Astrocyte of the cerebellum (primary cell): ENCODE measurements at places on chromosomes 6 and 20.
A peak's percentile ranks its signal among the peaks of the same experiment; 100 is the strongest.

DNA sequence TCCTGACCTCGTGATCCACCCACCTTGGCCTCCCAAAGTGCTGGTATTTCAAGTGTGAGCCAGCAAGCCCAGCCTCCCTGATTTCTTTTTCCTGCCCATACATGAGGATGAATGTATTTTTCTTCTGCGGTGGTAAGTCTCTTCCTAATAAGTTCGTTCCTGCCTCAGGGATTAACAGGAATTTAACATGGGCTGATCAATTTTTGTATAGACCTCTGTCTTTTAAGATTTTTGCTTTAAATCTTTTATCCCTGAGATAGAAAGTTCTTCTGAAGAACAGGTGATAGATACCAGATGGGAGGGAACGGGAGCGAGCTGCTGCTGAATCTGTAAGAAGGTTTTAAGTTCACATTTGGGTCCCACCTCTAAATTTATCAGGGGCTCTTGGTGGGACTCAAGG lies 7.0 kb upstream of the ZNFX1 start:
- no peak for DNase-seq

GRCh38 chr6:93017213-93017612 lies 402.1 kb downstream of the EPHA7 start:
- DNase-seq: no peak

- DNase-seq: no peak
These were observed 118.4 kb upstream of the LAMP5 start for GRCh38 chr20:9395971-9396370.

GRCh38 chr6:154605178-154605881 lies 94.8 kb upstream of the CNKSR3 start:
- DNase-seq: peak; percentile 57

- no peak for DNase-seq
These were observed 3.0 kb downstream of the LST1 start for GRCh38 chr6:31588871-31589650.

DNA sequence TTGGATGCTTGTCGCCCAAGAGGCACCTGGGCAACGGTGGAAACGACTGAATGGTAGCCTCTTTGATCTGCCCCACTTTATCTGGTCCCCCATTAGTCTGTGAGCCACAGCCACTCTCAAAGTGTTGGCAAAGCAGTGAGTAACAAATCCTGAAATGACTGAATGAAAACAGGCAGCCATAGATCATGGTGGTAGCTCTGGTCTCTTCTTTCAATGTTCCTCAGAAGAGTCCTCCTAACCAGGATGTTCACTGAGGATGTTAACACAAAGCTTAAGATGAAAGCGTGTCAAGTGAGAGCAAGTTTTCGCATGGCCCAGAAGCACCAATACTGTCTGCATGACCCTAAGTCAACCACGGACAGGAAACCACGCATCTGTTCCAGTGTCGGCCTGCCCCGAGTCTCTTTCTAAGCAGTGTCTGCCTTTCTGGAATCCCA lies 107.3 kb downstream of the IRF4 start:
- DNase-seq: peak; percentile 9

GRCh38 chr6:106782536-106783285 lies 153.3 kb downstream of the QRSL1 start:
- no peak for DNase-seq

- DNase-seq: no peak
These were observed 130.4 kb downstream of the OLIG3 start for GRCh38 chr6:137363805-137364138.

DNA sequence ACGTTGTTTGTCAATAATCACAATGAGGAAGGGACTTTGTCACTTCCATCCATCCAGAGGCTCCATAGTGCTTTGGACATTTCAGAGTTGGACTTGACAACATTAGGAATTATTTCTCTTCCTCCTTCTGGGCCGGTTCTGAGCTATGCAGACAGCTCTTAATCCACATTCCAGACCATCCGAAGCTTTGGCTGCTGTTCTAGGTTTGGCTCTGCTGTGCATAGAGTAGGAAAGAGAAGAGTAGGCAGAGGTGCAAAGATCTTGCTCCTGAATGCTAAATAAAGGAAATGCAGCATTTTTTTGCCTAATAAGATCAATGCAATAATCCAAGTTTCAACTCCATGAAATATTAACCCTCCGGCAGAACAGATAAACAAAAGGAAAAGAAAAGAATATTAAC lies 251.8 kb upstream of the PRND start:
- no peak for DNase-seq

DNA sequence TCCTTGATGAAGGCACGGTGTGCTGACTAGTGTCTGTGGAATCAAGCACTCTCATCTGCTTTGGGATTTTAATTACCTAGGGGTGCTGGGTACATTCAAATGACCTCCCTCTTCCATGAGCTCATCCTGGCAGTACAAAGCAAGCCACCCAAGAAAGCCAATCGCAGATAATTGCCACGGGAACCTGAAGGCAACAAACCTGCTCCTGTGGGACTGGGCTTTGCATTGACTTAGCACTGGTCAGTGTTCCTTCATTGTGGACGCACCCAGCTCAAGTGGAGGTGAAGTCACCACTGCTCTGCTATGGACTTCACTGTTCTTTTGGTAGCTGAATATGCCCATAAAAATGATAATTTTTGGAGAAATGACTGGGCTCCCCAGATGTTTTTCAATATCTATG lies 261.6 kb upstream of the FERMT1 start:
- no peak for DNase-seq

DNA sequence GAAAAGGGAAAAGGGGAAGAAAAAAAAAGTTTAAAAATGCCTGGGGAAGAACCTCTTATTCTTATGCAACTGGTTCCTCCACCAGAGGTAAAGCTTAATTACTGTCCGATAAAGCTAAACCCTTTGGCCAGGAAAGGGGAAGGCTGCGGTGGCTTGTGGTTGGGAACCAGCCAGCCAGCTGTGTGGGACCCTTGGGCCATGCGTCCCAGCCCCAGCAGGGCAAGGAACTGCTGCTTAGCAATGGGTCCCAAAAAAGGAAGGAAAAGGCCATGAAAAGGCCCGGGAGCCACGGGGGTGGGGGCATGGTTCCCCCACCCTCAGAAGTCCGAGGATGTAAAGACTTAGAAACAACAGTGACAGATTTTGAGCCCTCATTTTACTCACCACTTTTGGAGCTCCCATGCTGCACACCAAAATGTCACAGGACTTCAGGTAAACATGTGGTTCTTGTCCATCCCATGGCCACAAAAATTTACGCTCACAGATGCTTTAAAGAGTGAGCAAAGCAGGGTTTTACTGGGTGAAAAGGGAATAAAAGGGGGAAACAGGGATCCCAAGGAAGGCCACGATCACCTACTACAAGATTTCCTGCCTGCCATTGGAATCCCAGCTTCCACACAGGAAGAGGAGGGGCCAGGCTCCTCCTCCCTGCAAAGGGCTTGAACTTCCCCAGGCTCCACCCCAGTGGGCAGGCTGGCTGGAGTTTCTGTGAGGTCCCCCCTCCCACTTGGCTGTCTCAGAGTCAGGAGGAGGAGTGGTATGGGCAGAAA lies 1234.7 kb upstream of the GJE1 start:
- no peak for DNase-seq

GRCh38 chr20:16761305-16761829 lies 13.2 kb downstream of the OTOR start:
- peak; percentile 65 for DNase-seq

GRCh38 chr6:137277971-137278637 lies 58.9 kb upstream of the IFNGR1 start:
- peak; percentile 44 for DNase-seq

DNA sequence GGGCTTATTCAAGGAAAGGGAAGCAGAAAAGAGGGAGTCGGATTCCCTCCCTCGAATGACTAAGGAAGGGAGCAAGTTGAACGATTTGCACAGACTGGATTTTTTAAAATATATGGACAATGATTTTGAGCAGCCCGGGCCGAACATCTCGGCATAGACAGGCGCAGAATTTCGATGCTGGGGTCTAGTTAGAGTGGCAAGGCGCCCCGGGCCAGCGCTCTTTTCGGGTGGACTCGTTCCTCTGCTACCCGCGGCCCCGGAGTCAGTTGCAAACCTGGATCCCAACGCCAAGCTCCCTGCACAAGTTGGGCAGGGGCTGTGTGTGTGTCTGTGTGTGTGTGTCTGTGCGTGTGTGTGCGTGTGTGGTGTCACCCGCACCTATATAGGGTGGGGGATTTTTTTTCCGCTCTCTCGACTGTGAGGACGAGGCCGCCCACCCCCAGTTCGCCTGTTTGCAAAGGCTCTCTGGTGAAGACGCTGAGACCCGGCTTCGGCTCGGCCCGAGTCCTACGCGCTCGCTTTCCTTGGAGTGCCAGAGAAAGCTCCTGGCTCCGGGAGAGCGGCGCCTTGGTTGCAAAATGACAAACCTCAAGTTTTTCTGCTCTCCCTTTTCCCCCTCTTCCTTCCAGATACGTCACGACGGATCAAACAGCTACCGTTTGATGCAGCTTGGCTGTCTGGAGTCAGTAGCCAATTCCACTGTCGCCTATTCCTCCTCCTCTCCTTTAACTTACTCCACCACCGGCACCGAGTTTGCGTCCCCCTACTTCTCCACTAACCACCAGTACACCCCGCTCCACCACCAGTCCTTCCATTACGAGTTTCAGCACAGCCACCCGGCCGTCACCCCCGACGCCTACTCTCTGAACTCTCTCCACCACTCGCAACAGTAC lies 1.4 kb downstream of the TFAP2D start:
- DNase-seq: no peak

DNA sequence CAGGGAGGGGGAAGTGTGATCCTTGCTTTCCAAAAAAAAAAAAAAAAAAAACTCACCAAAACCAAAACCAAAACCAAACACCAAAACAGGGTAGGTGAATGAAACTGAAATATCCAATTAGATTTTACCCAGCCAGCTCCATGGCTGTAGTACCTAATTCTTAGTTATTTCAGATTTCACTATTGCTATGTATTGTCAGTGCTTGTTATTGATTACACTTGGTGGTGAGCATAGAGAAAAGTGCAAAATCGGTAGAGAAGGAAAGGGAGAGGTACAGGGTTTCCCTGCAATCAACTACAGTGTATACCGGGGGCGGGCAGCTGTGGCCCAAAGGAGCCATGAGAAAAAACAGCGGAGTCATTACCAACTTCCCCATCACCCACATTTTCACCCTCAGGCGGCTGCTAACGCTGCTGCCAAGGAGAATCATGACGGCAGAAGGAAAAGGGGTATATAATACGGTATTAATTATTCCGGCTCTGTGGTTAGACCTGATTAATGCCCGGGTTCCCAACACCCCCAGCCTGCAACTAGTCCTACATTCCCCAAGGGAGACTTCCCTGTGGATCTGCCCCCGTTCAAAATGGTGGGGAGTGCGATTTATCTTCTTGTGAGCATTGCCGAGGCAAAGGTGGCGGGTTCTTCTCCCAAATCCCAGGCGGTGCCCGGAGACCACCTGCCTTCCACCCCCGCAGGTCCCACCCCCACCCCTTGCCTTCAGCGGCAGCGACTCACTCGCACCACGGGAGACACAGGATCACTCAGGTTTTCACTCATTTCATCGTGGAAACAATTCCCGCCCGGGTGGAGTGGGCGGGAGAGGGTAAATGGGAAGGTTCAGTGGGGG lies at the start of gene C6orf62:
Gene C6orf62 (minus strand): TSS at position 30 of the 847 bp plus-strand sequence. CDS start 486 bp downstream, outside the sequence.
- DNase-seq: no peak

GRCh38 chr6:136445063-136445462 lies 105.2 kb downstream of the MAP7 start:
- no peak for DNase-seq

- no peak for DNase-seq
These were observed 21.9 kb upstream of the C6orf62 start for GRCh38 chr6:24740861-24741260.

DNA sequence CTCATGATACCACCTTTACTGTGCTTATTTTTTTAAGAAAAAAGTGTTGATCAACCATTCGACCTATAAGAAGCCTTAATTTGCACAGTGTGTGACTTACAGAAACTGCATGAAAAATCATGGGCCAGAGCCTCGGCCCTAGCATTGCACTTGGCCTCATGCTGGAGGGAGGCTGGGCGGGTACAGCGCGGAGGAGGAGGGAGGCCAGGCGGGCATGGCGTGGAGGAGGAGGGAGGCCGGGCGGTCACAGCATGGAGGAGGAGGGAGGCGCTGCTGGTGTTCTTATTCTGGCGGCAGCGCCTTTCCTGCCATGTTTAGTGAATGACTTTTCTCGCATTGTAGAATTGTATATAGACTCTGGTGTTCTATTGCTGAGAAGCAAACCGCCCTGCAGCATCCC lies 15.6 kb upstream of the SLC22A1 start:
- DNase-seq: no peak

DNA sequence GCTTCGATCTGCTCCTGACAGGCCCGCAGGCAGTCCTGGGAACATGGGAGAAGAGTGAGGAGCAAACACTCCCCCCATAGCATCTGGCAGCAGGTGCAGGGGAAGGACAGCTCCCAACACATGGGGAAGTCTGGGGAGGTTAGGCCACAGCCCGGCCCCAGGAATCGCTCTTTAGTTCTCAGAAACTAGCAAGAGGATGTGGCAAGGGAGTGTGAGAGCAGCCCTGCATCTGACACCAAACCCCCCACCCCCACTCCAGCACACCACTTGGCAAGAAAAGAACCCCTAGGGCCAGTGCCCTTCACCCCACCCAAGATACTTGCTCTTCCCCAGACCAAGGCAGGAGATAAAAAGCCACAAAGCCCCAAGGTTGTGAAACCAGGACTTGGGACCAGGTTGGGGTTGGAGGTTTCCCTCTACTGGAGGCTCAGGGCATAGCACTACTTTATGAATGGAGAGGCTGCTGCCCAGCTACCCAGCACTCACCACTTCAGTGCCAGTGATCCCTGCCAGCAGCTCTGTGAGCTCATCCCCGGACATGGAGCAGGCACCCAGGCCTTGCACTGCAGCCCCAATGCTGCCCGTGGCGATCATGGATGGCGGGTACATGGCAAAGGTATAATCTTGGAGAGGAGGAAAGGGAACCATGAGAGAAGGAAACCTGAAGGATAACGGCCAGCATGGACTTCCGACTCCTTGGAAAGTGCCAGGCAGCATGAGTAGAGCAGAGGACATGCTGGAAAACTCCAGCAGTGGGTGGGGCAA lies 5.4 kb downstream of the CCND3 start:
- DNase-seq: peak; percentile 69

DNA sequence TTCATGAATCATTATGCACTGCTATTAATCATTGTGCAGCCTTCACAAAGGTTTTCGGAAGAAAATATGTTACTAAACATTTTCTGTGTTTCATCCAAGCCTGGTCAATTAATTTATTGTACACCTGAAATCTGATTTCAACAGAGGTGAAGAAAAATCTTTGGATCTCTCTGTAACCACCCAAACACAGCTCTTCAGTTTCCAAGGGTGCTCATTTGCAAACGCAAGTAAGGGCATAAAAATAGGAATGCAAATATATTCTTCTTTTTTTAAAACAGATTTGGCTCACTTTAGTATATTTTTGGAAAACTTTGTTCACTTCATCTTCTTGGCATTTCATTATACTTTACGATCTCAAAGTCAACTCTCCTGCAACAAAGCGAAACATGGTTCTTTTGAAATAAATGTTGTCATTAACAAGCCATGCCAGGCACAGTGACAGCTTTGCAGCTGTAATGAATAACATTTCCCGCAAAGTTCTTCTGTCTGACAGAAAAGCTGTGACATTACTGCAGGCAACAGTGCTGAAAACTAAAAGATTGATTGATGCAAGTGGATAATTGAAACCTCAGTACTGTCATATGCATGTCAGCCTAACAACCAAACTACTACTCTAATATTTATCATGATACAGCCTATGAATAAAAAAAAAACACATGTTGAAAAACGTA lies 348.3 kb downstream of the FRK start:
- no peak for DNase-seq
